Cardiac fibroblast (primary cell): ENCODE measurements at places on chromosomes 13 and 19.
A peak's percentile ranks its signal among the peaks of the same experiment; 100 is the strongest.

DNA sequence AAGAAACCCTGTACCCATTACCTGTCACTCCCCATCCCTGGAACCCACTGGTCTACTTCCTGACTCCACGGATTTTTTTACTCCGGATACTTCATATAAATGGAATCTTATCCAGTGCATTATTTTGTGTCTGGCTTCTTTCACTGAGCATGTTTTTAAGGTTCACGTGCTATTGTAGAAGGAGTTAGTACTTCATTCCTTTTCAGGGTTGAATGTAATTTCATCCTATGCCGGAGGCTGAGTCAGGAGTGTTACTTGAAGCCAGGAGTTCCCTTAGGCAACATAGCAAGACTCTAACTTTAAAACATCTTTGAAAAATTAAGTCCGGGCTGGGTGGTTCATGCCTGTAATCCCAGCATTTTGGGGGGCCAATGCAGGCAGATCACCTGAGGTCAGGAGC, 17.9 kb upstream of the ELAVL1 start:
- no peak for DNase-seq

DNA sequence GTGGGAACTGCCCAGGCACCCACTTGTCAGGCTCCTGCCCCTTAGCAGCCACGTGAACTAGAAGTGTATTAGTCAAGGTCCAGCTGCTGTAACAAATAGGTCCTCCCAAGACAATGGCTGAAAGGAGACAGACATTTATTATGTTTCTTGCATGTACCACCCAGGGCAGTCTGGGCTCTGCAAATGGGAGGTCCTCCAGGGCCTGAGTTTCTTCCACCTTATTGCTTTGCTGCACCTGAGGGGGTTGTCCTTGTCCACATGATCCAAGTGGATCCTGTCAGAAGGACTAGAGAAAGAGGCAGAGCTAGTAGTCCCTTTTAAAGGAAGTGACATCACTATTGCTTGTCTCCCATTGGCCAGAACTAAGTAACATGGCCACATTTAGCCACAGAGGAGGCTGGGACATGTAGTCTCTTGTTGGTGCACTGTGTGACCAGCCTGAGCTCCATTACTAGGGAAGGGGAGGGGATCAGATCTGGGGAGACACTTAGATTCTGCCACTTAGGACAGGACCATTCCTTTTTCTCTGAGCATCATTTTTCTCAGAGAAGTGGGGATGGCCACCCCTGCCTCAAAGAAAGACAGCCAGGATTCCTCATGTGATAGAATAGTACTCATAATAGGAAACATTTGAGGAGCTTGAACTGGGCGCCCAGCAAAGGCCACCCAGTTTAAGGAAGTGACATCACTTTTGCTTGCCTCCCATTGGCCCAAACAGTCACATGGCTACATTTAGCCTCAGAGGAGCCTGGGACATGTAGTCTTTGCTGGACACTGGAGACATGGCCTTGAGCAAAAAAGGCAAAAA, 15.1 kb downstream of the CC2D1A start:
- DNase-seq: peak; percentile 50

DNA sequence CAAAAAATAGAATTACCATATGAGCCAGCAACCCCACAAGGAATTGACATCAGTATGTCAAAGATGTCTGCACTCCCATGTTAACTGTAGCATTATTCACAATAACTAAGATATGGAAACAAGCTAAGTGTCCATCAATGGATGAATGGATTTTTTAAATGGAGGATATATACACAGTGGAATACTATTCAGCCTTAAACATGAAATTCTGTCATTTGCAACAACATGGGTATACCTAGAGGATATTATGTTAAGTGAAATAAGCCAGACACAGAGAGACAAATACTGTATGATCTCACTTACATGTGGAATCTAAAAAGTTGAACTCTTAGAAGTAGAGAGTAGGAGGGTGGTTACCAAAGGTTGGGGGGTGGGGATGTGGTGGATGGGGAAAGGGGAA, 8.0 kb upstream of the ZNF567 start:
- DNase-seq: no peak

- no peak for DNase-seq
Measured at GRCh38 chr19:11131471-11131870, 24.1 kb downstream of the SPC24 start.

DNA sequence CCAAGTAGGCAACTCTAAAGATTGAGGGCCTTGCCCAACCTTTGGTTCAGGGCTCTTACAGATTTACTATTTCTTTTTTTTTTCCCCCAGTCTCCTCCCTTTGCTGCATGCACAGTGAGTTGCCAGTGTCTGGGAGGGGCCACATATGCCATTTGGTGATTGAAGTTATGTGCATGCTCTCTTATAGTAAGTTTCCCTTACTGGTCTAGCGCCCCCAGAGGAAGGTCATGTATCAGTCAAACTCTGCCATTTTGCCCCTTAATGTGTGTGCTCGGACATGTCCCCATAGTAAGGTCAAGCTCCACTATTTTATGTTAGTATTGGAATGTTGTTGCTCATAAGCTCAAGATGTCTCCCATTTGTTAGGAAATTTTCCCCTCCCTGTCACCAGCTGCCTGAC, 1138.0 kb upstream of the SLC10A2 start:
- DNase-seq: no peak

DNA sequence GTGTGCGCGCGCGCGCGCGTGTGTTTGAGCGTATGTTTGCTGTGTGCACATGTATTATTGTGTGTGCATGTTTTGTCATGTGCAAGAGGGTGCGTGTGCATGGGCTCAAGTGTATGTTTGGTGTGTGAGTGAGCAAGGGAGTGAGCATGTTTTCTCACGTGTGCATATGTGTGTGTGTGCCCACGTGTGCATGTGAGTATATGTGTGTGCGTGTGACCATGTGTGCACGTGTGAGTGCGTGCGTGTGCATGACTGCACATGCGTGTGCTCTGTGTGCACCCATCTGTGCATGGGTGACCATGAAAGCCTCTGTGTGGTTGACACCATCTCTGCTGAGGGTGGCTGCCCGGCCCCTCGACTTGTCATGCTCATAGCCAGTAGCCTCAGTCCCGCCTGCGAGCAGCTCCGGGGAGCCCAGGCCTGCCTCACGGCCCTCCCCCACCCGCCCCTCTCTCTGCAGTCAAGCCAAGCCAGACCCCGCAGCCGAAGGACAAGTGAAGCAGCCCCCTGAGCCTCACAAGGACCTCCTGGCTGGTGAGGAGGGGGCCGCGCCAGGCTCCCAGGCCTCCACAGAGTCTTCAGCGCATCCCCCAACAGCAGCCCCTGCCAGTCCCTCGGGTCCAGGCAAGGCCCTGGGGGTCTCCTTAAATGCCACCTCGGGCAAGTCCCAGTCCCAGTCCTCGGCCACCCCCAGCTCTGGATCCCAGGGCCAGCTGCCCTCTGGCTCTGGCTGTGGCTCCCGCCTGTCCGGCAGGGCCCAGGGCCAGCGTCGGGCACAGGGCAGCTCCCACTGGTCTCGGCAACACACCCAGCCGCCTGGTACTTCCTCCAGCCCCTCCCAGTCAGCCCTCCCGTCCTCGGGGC, 6.0 kb downstream of the REEP6 start:
- no peak for DNase-seq

- DNase-seq: no peak
Measured at GRCh38 chr19:16366433-16367260, 42.0 kb downstream of the KLF2 start.
